ENCODE measurements at places on chromosomes 7 and 10.

DNA sequence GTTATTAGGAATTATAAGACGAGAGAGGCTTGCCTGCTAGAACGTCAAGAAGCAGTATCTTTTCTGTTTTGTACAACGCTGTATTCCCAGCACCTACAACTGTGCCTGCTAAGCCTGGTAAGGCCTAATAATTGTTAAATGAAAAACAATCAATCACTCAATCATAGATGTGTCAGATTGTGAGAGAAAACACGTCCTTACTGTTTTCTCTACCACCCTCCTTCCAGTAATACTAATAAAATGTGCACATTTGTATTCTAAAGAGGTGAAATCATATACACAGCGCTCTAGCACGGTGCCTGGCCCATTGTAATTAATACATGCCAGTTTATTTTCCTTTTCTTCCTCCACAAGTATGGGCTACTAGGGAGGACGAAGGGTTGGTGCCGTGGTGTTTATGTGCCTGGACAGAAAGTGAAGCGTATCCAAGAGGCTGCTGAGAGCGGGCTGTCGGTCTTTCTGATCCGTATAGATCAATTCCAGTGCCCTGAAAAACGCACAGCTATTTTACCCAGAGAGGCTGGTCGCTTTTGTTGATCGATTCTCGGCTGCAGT, 1.5 kb upstream of the AUTS2 start:
- DNase-seq: no peak

DNA sequence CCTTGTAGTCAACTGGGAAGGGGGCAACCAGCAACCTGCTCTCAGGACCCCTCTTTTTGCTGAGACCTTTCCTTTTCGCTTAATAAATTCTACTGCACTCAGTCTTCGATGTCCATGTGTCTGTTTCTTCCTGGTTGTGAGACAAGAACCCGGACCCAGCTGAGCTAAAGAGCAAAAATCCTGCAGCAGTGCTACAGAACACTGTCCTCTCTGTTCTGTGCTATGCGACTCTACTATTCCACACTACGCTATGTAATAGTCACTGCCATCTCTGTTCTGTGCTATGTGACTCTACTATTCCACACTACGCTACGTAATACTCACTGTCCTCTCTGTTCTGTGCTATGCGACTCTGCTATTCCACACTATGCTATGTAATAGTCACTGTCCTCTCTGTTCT, 34.3 kb downstream of the DIP2C start:
- DNase-seq: no peak

DNA sequence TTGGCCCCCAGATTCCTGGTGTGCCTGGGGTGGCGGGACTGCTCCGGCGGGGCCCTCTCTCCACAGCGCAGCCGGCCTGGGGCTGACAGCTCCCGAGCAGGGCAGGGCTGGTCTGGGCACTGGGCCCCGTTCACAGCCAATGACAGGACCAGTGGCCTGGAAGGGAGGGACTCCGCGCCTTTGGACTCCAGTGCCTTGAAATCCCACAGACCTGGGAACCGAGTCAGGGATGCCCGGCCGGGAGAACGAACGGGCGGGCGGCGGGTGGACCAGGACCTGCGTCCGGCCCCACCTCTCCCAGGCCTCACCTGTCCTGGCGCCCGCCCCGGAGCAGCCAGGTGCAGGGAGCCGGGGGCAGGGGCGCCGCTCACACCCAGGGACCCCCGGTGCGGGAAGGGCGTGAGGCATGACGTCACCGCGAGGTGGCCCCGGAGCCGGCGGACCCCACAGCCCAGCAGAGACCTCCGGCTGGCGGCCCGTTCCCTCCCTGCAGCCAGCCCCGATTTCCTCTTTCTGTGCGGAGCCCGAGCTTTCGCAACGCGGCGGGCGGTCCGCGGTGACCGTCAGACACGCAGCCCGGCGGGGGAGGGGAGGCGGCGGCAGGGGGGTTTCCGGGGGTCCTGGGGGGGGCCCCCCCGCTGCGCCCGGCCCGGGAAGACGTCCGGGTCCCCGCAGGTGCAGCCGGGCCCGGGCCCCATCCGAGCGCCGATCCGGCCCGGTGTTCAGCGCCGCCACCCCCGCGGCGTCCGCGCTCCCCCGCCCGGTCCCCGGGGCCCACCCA, 743 bp downstream of the ADAP1 start:
- no peak for DNase-seq

DNA sequence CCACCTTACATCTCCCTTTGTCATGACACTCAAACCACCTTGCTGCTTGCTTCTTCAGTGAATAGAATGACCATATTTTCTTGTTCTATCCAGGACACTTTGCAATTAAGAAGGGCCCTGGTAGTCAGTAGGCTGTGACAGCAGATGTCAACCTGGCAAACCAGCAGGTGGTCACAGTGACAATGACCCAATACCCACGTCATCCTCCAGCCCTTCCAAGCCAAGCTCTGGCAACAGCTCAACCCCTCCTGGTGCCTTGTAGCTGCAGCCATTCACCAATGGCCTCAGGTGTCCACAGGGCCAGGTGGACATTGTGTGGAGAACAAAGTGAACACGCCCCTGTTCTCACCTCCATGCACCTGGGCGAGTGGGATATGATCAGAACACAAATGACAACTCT, 87.6 kb upstream of the MACROH2A2 start:
- DNase-seq: no peak

DNA sequence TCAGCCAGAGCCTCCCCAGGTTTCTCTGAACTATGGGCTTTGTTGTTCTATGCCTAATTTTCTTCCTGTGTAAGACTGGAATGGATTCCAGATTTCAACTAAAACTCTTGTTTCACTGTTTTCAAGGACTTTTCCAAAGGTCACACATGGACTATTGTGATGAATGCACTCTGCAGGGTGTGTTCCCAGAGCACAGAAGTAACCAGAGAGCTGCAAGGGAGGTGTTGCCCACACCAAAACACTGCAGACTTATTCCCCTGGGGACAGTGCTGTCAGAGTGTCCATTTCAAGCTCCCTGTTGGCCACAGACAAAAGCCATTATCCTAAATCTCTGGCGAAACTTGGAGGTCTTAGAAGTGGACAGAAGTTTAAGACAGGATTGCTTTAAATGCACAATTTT, 231.6 kb downstream of the TRIL start:
- DNase-seq: no peak

- no peak for DNase-seq
These were observed 21.6 kb upstream of the TSPAN33 start for GRCh38 chr7:129122751-129123509.

- no peak for DNase-seq
These were observed 204.8 kb upstream of the MEOX2 start for GRCh38 chr7:15891151-15891881.

- DNase-seq: no peak
These were observed 59.2 kb downstream of the HK1 start for GRCh38 chr10:69337296-69338132.

DNA sequence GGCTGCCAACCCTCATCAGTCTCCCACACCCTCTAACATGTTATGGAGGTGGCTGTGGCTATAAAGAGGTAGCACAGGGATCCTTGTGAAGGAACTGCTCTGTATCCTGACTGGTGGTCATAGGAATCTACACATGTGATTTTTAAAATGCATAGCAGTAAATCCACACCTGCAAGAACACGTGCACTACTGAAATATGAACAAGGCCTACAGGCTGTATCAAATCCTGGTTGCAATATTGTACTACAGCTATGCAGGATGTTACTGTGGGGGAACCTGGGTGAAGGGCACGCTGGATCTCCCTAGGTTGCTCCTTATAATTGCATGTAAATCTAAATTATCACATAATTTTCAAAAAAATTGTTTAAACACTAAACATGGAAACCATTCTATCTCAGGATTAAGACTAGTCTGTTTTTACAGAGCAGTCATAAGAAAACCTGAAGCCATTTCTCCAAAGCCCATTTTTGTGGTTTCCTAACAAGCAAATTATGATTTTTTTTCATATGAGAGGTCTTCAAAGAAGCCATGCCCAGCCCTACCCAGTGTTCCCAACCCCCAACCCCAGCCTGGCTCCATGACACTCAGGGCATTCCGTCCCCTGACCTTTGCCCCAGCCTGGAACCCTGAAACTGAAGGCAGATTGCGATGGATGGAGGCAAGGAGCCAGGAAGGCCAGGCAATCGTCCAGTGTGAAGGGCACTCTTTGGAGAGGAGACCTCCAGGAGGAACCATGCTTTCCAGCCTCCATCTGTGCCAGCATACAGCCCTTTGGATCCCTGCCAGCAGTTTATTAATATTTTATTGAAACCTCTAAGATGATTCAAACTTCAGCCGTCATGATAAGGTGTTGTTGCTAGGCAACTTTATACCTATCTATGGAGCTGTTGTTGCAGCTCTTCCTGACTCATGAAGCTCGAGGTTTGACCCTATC, 161.0 kb downstream of the GRID1 start:
- no peak for DNase-seq

Measured in stimulated activated CD8-positive, alpha-beta memory T cell treated with anti-CD3 and anti-CD28 coated beads, Interleukin-15, amount 100 ng/mL, for 4 hours (primary cell).